ENCODE measurements at places on chromosomes 4 and X.

DNA sequence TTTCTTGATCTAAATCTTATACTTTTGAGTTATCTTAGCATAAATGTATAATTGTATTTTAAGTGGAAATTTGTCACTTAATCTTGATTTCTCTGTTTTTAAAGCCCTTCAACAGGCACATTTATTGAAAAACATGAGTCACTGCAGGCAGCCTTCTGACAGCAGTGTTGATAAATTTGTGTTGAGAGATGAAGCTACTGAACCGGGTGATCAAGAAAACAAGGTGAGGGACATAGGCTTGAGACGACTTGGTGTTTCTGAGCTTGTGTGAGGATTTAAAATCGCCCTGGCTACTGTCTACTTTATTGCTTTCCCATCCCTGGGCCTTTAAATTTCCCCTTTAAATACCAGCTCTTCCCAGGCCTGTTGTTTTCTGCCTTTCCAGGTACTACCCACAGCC lies 55.7 kb downstream of the HTT start:
- no peak for DNase-seq

DNA sequence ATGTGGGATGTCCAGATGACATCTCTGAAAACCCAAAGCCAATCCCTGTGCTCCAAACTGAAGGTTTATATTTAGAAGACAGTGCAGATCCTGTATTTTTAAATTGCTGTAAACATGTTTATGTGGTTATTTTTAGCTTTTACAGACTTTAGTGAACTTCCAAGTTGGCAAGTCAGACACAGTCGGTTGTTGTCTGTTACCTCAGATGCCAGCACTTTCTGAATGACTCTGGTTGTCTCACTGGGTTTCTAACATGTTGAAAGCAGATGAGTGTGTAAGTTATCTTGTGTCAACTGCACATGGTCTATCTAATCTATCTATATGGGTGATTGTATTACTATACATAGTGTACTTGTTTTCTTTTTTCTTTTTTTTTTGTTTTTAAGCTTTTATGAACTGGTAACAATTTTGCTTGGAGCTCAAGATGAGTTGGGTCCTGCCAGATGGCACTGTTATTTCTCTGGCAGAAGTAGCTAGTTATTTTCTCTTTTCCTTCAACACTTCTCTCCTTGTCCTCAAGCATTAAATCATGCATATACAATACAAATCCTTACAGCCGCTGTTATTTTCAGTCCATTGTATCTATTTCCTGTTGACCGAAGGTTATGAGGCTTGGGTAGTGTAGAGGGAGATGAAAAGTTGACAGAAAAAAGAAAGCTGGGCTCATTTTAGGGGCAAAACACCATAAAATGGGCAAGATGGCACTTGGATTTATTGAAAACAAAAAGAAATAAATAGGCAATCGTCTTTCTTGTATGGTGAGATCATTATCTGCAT lies 66.3 kb downstream of the GAB1 start:
- DNase-seq = peak; percentile 67

GRCh38 chrX:1397001-1397400 lies 5.1 kb upstream of the SLC25A6 start:
- DNase-seq = no peak

GRCh38 chr4:74742185-74742584 lies 52.1 kb downstream of the BTC start:
- no peak for DNase-seq

GRCh38 chr4:59063015-59063720 lies 1953.0 kb upstream of the IGFBP7 start:
- DNase-seq = no peak

- DNase-seq = no peak
Observed at GRCh38 chrX:71579136-71579989, 1.1 kb downstream of the GCNA start.

DNA sequence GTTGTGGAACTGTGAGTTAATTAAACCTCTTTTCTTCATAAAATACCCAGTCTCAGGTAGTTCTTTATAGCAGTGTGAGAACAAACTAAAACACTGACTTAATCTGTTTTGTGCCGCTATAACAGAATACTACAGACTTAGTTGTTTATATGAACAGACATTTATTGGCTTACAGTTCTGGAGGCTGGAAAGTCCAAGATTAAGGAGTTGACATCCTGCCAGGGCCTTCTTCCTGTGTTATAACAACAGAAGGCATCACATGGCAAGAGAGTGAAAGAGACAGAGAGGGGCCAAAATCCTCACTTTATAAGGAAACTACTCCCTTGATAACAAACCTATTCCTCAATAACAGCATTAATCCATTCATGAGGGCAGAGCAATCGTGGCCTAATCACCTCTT lies 42.5 kb upstream of the KCNIP4 start:
- no peak for DNase-seq

- DNase-seq = no peak
Observed at GRCh38 chrX:151000861-151001331, 17.8 kb downstream of the HMGB3 start.

GRCh38 chr4:62226082-62226481 lies 1026.0 kb downstream of the ADGRL3 start:
- DNase-seq = no peak

DNA sequence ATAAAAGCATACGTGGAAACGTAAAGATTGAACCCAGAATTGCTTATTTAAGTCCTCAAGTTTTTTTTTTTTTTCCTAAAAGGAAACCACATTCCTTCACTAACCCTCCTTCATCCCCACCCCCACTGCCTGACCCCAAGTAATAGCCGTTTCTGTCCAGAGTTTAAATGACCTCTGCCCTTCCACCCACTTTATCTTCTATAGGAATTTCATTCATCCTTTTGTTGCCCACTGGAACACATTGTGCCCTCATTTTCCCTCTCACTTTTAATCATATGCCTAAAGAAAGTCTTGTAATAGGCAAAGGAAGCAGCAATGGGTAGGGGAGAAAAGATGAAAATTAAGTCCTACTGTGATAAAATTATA lies 62.7 kb downstream of the SH3RF1 start:
- DNase-seq = no peak

DNA sequence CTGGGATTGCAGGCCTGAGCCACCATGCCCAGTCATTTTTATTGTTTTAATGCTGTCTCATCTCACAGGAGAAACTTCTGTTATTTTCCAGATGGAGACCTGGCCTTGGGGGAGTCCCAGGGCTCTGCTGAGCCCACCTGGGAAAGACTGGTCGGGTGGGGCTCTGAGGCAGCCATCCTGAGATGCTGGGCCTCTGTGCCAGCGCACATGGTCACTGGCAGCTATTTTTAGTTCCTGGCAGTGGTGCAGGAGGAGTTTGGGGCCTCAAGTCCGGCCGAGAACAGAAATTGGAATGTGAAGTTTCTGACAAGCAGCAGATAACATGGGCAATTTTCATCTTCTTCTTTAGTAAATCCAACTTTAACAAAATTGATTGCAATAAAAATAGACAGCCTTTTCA lies 44.5 kb downstream of the SORCS2 start:
- DNase-seq = no peak

DNA sequence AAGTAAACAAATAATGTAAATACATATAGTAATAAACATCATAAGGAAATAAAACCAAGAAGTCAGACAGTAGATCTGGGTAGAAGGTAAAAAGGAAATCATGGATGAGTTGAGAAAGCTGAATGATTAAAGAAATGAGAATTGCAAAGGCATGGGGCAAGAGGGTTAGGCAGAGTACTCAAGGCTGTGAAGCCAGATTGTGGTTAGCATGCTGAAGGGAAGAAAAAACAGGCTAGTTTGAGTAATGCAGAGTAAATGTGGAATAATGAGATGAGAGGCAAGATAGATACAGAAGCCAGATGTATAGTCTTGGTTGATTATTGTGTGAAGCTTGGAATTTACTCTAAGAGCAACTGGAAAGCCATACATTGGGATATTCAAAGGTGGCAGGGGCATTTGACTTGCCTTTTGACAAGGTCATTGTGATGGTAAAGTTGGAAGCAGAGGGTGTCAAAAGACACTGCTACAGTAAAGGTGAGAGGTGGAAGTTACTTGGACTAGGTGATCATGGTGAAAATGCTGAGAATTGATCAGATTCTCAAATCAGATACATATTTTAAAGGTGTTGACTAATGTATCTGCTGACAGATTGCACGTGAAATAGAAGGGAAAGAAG lies 307.0 kb downstream of the FSTL5 start:
- no peak for DNase-seq

DNA sequence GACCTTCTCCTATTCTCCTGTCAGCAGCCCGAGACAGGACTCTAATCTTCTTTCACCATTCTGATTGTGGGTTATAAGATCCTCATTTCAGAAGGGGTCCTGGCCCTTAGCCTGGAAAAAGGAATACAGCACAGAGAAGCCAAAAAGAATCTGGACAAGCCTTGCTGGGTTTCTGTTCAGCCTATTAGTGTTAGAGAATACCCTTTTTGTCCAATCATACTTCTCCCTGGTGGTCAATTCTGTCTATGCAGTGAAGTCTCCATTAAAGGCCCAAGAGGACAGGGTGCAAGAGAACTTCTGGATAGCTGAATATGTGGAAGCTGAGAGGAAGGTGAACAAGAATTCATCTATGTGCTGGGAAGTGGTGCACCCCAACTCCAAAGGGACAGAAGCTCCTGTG lies 105.7 kb upstream of the AGA start:
- DNase-seq = no peak

DNA sequence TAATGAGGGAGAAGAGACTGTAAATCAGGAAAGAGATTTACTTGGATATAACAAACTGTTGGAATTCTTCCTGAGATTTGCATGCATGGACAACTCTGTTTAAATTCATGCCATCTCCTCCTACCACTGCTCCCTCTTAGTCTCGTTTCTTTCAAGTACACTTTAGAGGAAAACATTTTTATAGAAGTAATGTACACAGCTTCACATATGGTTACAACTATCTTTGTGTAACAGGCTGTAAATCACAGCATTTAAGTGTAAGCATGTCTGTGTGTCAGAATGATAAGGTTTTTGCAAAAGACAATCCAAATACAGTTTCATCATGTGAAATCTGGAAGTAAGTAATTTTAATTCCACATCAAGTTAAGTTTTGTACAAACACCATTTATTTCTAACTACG lies 21.5 kb upstream of the ENPEP start:
- no peak for DNase-seq

DNA sequence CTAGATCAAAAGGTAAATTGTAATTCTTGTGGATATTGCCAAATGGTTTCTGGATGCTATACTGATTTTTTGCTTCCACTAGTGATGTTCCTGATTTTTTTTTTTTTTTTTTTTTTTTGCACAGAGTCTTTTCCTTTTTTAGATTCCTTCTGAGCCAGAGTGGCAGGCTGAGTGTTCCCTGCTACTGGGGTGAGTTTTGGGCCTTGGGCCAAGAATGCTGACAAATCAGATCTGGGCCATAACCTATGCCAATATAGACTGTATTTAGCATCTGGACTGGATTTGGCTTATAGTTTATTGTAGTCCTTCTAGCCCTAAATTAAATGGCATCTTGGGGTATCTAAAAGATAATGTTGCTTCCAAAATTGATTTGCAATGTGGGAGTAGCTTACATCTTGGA lies 52.8 kb downstream of the REPS2 start:
- no peak for DNase-seq

DNA sequence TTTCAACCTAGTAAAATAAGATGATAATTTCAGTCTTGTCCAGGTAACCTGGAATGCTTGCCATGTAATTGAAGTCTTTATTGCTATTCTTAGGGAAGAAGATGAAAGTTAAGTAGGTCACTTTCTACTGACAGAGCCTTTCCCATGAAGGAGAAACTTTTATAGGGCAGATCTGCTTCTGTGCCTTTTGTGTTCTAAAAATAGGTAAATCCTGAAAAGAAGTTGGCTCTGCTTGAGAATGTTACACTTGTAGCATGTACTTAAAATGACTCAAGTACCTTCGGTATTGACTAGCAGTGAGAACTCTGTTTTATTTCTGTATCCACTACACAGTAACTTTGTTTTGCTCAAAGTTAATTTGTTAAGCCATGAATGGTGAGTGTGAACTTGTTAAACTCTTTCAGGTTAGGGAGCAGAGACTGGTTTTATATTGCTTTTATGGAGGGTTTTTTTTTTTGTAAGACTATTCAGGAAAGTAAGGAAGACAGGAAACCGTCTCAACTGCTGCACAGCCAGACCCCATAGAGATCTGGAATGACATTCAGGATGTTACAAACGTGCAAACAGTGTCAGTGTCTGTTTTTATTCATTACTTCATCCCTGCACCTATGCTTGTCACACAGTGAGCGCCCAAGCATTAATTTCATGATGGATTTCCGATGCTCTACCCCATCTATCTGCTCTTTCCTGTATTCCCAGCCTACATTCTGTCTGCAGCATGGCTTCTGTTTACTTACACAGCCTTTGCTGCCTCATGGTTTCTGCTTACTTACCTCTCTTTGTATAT lies 53.0 kb downstream of the SEPTIN11 start:
- no peak for DNase-seq

Measured in midbrain (tissue), 1 donor.